Choroid plexus epithelial cell (primary cell): ENCODE measurements at places on chromosomes 2 and 18.

- DNase-seq: no peak
Measured at GRCh38 chr2:134586326-134586965, 132.4 kb downstream of the TMEM163 start.

DNA sequence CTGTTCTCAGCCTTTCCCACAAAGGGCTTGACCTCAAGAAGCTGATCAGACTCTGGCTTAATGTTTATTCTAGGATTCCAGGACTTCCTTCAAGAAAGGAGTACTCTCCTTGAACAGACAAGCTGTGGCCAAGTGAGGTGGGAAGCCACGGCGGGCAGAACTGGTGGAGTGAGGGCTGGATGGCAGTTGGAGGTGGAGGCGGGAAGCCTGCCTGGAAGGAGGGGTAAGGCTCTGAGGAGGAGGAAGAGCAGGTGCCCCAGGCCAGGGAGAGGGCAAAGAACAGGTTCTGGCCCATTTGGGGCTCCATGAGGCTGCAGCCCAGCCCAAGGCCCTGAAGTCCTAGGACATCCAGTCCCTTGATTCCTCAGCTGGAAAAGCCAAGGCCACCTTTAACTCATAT, 143.9 kb downstream of the CYP26B1 start:
- DNase-seq: no peak

DNA sequence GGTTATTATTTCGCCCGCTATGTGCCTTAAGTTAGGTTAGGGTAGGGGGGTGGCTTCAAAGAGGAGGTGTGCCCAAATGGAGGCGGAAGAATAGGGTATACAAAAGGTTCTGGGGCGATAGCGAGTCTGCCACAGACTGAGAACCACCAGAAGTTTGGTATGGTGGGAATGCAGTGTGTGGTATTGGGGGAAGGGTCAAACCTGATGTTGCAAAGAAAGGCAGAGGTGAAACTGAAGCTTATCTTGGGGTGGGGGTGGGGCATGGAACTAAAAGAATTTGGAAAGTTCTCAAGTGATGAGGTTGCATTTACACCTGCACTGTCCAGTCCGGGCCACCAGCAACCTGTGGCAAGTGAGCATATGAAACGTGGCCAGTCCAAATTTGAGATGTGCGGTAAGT, 11.8 kb upstream of the CCBE1 start:
- no peak for DNase-seq

GRCh38 chr2:163778045-163778781, 42.4 kb upstream of the FIGN start:
- DNase-seq: peak; percentile 95

DNA sequence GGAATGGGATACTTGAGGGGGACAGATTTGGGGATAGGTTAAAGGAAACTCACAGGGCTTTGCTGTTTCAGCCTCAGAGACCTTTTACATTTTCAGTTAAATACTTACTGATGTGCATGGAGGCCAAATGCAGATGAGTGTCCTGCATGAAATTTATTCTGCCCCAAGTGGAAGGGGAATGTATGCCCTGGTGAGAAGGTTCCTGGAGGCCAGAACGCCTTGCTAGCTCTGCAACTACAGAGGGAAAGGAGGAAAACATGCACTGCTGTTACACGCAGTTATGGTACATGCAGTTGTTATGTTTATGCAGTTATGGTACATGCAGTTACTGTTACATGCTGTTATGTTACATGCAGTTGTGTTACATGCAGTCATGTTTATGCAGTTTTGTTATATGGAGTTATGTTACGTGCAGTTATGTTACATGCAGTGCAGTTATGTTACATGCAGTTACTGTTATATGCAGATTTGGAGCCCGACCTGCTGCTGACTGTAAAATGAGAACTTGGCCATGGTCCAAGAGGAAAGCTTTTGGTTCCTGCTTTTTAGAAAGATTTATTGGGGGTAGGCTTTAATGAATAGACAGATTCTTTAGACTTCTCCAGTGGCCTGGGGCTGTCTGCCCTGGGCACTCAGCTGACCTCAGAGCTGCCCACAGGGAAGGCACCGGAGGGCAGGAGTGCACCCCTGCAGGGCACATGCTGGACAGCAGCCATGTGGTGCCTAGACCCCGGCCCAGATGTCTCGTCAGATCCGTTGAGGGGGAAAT, 84.1 kb downstream of the LDLRAD4 start:
- no peak for DNase-seq

GRCh38 chr18:3260995-3261372, 949 bp upstream of the MYL12B start:
- DNase-seq: no peak

DNA sequence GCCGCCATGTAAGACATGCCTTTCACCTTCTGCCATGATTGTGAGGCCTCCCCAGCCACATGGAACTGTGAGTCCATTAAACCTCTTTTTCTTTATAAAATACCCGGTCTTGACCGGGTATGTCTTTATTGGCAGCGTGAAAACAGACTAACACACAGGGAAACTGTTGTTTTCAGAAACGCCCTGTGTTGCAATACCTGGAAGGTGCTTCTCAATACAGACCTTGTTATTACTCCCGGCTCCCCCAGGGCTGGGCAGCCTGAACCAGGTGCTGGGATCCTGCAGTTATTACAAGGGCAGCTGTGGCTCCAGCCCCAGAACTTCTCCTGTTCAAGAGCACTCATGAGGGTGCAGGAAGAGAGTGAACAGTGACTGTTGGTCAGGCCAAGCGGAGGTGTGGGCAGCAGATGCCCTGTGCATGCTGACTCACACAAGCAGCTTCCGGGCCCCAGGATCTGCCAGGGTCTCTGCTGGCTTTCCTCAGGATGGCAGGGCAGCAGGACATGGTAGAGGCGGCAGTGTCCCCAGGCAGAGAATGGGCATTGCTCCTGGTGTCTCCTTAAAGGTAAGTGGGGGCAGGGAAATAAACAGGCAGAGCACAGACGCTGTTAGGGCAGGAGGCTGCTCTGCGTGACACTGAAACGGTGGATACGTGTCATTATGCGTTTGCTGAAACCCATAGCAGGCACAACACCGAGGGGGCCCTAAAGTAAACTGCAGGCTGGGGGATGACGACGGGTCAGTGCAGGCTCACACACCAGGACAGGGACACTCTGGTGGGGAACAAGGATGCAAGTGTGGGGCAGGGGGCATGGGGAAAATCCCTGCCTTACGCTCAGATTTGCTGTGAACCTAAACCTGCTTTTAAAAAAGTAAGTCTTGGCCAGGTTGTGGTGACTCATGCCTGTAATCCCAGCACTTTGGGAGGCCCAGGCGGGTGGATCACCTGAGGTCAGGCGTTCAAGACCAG, 89.1 kb downstream of the NDUFA10 start:
- DNase-seq: no peak

GRCh38 chr2:9234680-9235146, 28.1 kb downstream of the ASAP2 start:
- DNase-seq: peak; percentile 92

DNA sequence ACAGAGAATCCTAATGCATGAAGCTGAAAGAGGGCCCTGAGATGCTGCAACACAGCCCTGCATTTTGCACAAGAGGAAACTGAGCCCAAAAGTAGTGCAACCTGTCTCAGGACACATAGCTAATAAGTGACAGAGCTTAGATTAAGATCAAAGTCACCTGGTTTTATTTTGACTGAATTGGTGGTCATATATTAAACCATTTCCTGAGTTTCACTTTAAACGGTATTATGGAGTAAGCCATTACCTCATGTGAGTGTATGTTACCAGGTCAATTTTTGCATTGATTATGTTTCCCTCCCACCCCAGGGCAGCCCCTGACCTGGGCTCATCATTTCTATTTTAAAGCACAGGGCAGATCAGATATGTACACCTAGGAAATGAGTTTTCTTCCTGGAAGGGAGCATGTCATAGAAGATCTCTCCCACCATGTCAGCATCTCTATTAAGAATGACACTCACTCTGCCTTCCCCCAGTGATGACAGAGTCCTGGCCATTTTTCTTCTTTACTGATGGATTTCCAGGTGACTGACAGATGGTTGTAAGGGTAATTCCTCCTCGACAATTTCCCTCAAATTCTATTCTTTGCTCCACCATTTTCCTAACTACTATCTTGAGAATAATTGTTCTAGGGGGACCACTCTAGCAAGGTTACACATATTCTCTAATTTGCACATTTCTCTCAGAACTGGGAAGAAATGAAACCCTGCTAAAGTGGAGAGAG, 441.3 kb upstream of the SLC14A2 start:
- DNase-seq: no peak

DNA sequence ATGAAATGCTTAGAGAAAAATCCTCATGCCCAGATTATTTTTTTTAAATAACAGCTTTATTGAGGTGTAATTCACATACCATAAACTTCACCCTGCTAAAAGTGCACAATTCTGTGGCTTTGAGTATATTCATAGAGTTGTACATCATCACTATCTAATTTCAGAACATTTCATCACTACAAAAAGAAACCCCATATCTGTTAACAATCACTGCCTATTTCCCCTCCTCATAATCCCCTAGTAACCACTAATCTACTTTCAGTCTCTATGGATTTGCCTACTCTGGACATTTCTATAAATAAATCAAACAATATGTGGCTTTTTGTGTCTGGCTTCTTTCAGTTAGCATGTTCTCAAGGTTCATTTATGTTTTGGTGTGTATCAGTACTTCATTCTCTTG, 51.4 kb downstream of the OSBPL1A start:
- no peak for DNase-seq

- no peak for DNase-seq
Measured at GRCh38 chr18:51137891-51138290, 59.6 kb downstream of the MEX3C start.

- DNase-seq: no peak
Measured at GRCh38 chr2:148865512-148865911, 9.5 kb upstream of the KIF5C start.

DNA sequence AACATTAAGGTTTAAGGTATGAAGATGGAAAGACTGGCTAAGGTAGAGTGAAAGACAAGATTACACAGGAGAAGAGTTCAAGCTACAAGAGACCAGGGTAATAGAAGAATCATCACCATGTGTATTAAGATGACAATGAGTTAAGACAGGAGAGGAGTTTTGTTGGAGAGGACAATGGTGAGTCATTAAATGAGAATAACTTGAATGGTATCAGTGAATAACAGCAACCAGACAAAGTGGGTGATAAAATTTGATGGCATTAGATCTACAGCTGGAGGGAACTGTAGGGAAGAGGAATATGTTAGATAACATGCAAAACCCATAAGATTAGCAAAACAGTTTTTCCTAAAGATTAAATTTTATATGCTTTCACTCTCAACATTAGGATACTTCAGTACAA, 18.8 kb upstream of the ENOSF1 start:
- no peak for DNase-seq

DNA sequence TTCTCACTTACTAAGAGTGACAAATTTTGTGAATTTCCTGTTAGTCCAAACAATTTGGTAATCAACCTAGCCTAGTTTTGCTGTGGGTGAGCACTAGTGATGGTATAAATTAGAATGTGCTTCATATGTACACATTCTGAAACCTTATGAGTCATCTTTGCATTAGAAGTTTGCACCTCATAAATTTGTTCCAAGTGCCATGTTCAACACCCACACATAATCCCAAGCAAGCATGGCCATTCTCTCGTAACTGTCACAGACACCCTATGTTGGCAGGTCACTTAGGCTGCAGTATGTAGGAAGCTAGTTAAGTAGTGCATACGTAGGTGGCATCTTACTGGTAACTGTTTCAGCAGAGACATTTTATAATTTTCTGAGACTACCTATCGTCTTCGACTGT, 46.9 kb downstream of the NAB1 start:
- DNase-seq: no peak

DNA sequence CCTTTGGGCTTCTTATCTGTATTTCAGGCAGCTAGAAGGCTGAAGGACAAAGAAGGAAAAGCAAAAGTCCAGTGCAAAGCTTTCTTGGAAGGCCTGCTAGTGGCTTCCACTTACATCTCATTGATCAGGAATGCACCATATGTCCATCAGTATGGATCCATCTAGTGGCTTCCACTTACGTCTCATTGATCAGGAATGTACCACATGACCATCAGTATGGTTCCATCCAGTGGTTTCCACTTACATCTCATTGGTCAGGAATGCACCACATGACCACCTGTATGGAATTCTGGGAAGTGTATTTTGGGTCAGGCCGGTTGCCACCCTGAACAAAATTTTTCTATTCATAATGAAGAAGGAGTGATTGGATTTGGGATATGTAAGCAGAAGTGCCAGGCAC, 70.6 kb downstream of the LYPD6 start:
- DNase-seq: no peak

GRCh38 chr18:3081584-3081991, 68.6 kb upstream of the LPIN2 start:
- DNase-seq: no peak

GRCh38 chr2:26617588-26618083, 23.5 kb downstream of the CIB4 start:
- no peak for DNase-seq

DNA sequence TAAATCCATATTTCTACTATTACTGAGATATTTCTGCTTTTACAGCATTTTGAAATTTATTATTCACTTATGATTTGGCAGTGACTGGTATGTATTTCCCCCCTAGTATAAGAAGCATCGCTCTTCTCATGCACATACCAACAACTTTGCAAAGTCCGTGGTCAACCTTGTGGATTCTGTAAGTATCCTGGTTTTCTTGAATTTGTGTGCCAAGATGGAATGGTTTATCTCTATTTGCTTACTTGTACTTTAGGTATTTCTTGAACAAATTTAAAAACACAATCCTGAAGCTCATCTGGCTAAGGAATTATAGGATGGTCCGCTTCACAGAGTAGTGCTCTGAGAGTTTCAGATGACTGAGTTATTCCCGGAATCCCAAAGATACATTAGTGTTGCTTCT, 85.0 kb upstream of the FAM237A start:
- no peak for DNase-seq

DNA sequence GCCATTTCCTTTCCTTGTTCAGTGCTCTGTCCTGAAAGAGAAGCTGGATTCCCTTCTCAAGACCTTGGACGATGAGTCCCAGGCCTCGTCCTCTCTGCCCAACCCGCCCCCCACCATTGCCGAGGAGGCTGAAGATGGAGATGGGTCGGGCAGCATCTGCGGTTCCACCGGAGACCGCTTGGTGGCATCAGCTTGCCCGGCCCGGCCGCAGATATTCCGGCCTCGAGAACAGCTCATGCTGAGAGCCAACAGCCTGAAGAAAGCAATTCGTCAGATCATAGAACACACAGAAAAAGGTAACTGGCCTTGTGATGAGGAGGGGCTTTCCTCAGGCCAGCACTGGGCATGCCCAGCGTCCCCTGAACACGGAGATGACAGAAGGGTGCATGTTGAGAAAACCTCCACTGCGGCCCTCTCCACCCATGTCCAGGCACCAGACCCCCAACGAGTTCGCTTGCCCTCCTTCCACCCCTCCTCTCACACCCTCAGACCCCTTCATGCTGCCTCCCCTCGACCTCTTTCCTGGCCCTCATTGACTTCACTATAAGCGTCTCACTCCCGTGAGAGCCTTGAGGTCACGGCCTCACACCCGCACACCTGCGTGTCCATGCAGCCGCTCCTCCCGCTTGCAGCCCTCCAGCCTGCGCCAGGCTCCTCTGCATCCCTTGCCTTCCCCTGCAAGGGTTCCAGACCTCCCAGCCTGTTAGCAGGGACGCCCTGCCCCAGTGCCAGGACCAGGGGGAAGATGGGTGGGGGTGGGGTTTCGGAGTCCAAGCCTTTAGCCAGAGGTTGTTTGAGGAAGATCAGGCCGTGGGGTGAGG, 95.0 kb downstream of the DGKD start:
- peak; percentile 75 for DNase-seq

GRCh38 chr18:47485221-47485797, 233.8 kb upstream of the SKOR2 start:
- DNase-seq: no peak
